Endothelial cell of umbilical vein (primary cell): ENCODE measurements at places on chromosomes 3 and 15.
A peak's percentile ranks its signal among the peaks of the same experiment; 100 is the strongest.

DNA sequence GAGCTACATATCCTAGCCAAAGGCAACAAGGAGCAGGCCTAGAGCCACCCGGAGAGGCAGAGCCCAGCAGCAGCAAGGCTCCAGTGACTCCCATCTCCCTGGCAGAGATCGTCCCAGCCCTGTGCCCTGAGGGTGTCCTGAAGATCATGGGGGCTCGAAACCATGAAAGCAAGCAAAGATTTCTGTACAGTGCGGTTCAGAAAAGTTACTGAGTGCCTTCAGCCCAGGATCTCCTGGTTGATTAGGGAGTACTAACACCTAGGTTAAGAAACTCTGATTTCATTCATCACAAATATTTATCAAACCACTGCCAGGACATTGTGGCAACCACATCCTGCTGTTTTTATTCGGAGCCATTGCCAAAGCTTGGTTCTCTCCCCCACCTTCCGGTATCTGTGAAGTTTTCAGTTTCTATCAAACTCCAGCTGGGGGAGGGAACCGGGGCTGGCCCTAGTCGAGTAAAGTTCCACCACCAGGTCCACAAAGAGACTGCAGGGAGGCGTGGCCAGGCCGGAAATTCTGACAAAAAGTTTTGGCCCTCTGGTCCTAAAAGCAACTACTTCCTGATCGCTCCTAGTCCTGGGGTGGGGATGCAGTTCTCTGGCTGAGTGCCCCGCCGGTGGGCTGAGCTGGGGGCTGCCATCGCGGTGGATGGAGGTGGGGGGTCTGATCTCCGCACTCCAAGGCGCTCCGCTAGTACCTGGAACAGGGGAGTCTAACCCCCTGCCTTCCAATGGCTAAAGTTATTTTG is 1.2 kb downstream of the RAB43 start:
- H3K36me3 ChIP-seq = peaks cover 2% of the 10 kb centered on the region
- peak overlapping the region; percentile 66 for H3K27ac ChIP-seq
- peak; percentile 87 for DNase-seq
- peak overlapping the region; percentile 66 for H3K4me3 ChIP-seq
- H3K4me1 ChIP-seq = peaks cover 27% of the 10 kb centered on the region

- H3K27ac ChIP-seq = no peak overlapping the region
- no peaks in the 10 kb centered on the region for H3K27me3 ChIP-seq
- H3K4me3 ChIP-seq = no peak overlapping the region
- H3K4me1 ChIP-seq = no peaks in the 10 kb centered on the region
- no peak for DNase-seq
Measured at GRCh38 chr3:181561139-181562031, 150.3 kb upstream of the SOX2 start.

GRCh38 chr15:58179741-58180381 is 41.7 kb downstream of the AQP9 start:
- H3K36me3 ChIP-seq = no peaks in the 10 kb centered on the region
- no peaks in the 10 kb centered on the region for H3K27me3 ChIP-seq
- DNase-seq = peak; percentile 94
- H3K4me1 ChIP-seq = peaks cover 20% of the 10 kb centered on the region
- H3K4me3 ChIP-seq = no peak overlapping the region

DNA sequence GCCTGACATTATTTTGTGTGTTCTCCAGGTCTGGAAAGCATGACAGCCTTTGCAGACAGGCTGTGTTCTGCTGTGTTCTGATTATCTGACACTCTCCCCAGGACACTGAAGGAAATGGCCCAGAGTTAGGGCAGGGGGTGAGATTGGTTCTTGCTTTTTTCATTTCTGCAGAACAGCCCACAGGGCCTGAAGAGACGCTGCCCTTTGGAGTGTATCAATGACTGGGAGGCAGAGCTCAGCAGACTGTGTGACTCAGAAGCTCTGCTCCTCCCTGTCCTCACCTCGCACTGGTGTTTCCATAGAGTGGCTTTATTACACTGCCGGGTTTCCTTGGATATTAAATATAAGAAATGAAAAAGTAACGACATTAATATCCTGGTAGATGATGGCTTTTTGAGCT is 523.6 kb downstream of the NTRK3 start:
- no peaks in the 10 kb centered on the region for H3K4me1 ChIP-seq
- DNase-seq = no peak
- no peak overlapping the region for H3K27ac ChIP-seq
- H3K27me3 ChIP-seq = no peaks in the 10 kb centered on the region
- H3K36me3 ChIP-seq = no peaks in the 10 kb centered on the region
- no peak overlapping the region for H3K4me3 ChIP-seq

- no peaks in the 10 kb centered on the region for H3K36me3 ChIP-seq
- no peak overlapping the region for H3K4me3 ChIP-seq
Measured at GRCh38 chr15:77634266-77634962, 1.7 kb upstream of the LINGO1 start.

DNA sequence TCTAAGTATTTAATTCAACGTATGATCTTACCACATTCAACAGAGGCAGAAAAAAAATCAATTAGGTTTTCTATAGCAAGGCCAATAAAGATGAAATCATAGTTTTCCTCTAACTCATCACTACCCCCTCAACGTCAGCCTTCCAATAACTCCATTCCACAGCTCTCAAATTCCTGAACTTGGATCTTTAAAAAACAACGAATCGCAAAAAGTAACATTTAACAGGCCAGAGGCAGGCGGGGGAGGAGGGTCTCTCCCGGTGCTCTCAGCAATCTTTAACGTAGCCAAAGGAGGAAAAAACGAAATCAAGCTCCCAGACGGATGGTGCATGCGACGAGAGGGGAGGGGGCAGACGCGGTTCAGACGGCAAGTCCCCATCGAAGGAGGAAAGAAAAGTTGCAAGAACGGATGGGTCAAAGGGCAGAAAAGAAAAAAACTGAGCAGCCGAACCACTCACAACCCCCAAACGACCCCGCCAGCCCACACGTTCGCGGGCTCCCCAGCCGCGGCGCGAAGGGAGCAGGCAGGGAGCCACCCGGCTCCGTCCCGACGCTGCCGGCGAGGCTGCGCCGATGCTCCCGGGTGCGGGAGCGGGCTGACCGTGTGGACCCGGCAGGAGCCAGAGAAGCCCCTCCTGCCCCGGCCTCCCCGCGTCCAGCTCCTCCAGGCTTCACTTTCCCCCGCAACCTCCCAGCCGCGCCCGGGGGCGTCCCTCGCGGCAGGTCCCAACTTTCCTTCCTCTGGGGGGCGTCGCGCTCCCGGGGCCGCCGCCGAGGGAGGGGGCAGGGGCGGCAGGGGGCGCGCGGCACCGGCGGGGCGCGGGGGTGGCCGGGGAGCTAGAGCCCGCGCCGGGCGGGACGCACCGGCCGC is 703 bp downstream of the PEAK1 start:
- peak overlapping the region; percentile 99 for H3K4me3 ChIP-seq
- H3K36me3 ChIP-seq = no peaks in the 10 kb centered on the region
- H3K27me3 ChIP-seq = no peaks in the 10 kb centered on the region
- H3K27ac ChIP-seq = peak overlapping the region; percentile 93

GRCh38 chr3:53836084-53836872 is 9.9 kb downstream of the CHDH start:
- DNase-seq = no peak
- H3K4me1 ChIP-seq = no peaks in the 10 kb centered on the region
- H3K27me3 ChIP-seq = no peaks in the 10 kb centered on the region
- H3K4me3 ChIP-seq = no peak overlapping the region
- H3K36me3 ChIP-seq = no peaks in the 10 kb centered on the region

GRCh38 chr3:172029425-172030098 is 9.8 kb upstream of the FNDC3B start:
- H3K4me1 ChIP-seq = no peaks in the 10 kb centered on the region
- H3K4me3 ChIP-seq = no peak overlapping the region
- no peaks in the 10 kb centered on the region for H3K36me3 ChIP-seq
- no peak overlapping the region for H3K27ac ChIP-seq
- no peak for DNase-seq
- H3K27me3 ChIP-seq = no peaks in the 10 kb centered on the region

- H3K4me1 ChIP-seq = no peaks in the 10 kb centered on the region
- no peak for DNase-seq
- no peak overlapping the region for H3K4me3 ChIP-seq
- no peak overlapping the region for H3K27ac ChIP-seq
- H3K36me3 ChIP-seq = no peaks in the 10 kb centered on the region
- H3K27me3 ChIP-seq = no peaks in the 10 kb centered on the region
Measured at GRCh38 chr3:53775834-53776251, 70.4 kb downstream of the CHDH start.

DNA sequence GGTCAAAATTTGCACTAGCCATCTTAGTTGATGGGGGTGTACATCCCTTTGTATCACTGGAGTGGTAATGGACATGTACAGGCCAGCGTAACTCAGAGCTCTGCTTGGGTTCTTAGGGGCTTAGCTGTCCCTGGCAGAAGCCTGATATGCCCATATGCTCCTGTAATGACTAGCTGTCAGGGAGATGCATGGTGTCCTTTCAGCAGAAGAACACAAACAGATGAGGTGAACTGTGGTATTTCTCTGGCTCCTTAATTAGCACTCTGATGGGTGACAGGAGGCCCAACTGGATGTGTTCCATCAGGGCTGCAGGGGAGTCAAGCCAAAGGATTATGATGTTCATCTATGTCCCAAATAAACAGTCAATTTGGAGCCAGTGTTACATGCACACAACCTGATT is 774.5 kb downstream of the AGBL1 start:
- no peak overlapping the region for H3K4me3 ChIP-seq
- H3K36me3 ChIP-seq = no peaks in the 10 kb centered on the region
- no peaks in the 10 kb centered on the region for H3K27me3 ChIP-seq
- H3K4me1 ChIP-seq = no peaks in the 10 kb centered on the region
- no peak overlapping the region for H3K27ac ChIP-seq

GRCh38 chr3:39137435-39137936 is 15.9 kb downstream of the CSRNP1 start:
- H3K27me3 ChIP-seq = no peaks in the 10 kb centered on the region
- peaks cover 18% of the 10 kb centered on the region for H3K4me1 ChIP-seq
- no peak for DNase-seq
- H3K4me3 ChIP-seq = no peak overlapping the region

DNA sequence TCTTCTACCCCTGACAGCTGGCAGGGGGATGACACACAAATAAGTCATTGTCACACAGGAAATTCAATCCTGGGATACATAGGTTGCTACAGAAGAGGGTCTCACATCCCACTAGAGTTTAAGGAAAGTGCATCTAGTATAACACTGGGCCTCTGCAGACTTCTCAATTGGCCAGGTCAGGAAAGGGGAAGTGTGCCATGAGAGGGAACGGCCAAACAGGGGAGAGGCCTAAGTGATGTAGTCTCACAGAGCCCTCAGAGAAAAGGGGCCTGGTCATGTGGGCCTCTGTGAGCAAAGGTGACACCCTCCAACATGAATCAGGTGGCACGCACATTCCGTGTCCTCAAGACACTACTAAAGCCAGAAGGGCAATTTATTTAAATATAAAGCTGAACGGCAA is 11.2 kb downstream of the ZXDC start:
- DNase-seq = no peak
- no peak overlapping the region for H3K27ac ChIP-seq
- no peaks in the 10 kb centered on the region for H3K4me1 ChIP-seq
- no peaks in the 10 kb centered on the region for H3K27me3 ChIP-seq
- H3K4me3 ChIP-seq = no peak overlapping the region

GRCh38 chr15:60477916-60478565 is 901 bp downstream of the ICE2 start:
- H3K36me3 ChIP-seq = peaks cover 2% of the 10 kb centered on the region
- H3K27me3 ChIP-seq = no peaks in the 10 kb centered on the region
- peaks cover 26% of the 10 kb centered on the region for H3K4me1 ChIP-seq
- DNase-seq = peak; percentile 89

- no peak overlapping the region for H3K27ac ChIP-seq
- no peaks in the 10 kb centered on the region for H3K4me1 ChIP-seq
- H3K36me3 ChIP-seq = no peaks in the 10 kb centered on the region
- no peak for DNase-seq
- peaks cover 2% of the 10 kb centered on the region for H3K27me3 ChIP-seq
Measured at GRCh38 chr15:78841376-78841706, 30.1 kb upstream of the ADAMTS7 start.

DNA sequence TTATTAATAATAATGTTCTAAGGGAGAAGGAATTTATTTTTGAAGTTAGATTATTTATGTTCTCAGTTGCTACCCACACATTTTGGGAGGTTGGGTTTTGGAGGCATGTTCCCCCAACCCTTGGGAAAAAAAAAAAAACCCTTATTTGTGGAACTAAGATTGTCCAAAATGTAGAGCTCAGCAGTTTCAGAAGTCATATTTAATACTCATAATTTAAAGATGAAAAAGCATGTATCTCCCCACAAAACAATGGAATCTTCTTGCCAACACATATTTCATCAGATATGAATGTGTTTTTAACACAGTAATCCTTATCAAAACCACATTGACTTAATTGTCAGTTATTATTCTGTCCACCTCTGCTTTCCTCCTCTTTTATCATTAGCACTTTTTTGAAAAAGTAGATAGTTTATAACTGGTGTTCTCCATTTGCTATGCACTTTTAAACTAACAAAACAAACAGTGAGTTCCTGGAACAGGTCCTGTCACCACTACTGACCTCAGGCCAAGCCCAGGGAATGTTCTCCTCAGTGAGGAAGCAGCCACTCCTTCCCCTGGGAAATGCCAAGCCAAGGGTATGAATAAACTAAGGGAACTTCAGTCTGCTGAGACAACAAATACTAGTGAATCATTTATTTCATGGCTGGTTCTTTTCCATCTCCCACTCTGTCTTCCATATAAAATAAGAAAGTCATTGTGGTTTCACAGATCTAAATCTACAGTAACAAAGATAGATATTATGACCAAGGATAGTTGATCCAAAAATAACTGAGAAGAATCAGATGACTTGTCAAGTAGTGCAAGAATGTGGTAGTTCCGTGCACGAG is 414.4 kb upstream of the ALCAM start:
- no peak overlapping the region for H3K4me3 ChIP-seq
- no peaks in the 10 kb centered on the region for H3K27me3 ChIP-seq
- peaks cover 8% of the 10 kb centered on the region for H3K4me1 ChIP-seq
- no peak overlapping the region for H3K27ac ChIP-seq
- peak; percentile 82 for DNase-seq

DNA sequence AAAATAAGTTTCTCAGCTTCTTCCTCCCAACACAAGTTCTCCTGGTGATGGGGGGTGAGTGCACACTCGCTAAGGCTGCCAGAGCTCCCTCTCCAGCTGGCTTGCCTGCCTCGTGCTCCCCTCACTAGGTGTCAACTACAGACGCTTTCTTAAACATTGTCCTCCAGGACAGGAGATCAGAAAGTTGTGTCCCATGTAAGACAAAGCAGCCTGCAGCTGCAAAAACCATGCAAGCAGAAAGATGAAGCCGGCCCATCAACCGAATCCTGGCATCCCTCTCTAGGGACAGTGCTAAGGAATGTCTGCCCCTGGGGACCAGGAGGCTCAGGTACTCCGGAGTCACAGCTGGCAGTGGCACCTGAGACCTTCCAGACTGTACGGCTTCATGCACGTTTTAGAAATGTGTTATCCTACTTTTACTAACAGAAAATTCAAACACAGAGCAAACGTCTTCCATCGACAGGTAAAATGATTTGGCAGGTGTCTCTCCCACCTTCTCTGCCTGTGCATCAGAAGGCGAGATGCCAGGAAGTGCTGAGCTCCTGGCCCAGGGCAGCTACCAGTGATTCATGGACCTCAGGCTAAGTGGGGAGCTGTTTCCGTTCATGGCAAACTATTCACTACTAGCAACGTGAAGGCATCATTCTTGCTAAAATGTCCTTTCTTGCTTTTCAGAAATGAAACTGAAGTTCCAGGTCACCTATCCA is 246.1 kb downstream of the ADAMTS17 start:
- H3K27me3 ChIP-seq = no peaks in the 10 kb centered on the region
- H3K4me1 ChIP-seq = no peaks in the 10 kb centered on the region

- no peaks in the 10 kb centered on the region for H3K27me3 ChIP-seq
- no peak overlapping the region for H3K27ac ChIP-seq
- H3K4me3 ChIP-seq = no peak overlapping the region
- no peaks in the 10 kb centered on the region for H3K4me1 ChIP-seq
- peaks cover 4% of the 10 kb centered on the region for H3K36me3 ChIP-seq
Measured at GRCh38 chr3:197692641-197693040, 44.1 kb downstream of the RUBCN start.
